Stimulated activated CD8-positive, alpha-beta memory T cell treated with anti-CD3 and anti-CD28 coated beads, Interleukin-4, amount 100 ng/mL, for 48 hours (primary cell): ENCODE measurements at places on chromosomes 1 and 21.

GRCh38 chr1:3056641-3057040, 12.4 kb upstream of the PRDM16 start:
- no peak for DNase-seq

- no peak for DNase-seq
Measured at GRCh38 chr1:4880626-4881025, 226.2 kb downstream of the AJAP1 start.

GRCh38 chr1:192929597-192929996, 120.8 kb downstream of the RGS2 start:
- DNase-seq = no peak

DNA sequence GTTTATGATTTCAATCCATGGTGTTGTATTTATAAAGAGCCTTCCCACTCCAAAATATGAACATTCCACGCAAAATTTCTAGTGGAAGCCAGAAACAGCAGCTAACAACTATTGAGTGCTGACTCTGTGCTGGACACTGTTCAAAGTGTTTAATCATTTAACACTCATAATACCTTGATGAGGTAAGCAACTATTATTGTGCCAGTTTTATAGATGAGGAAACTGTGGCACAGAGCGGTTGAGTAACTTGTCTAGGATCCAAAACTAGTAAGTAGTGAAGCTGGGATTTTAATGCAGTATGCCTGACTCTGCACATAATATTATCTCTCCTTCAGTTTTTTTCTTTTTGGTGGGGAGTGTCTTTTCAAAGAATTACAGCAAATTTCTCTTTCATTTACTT, 228.3 kb downstream of the SLC35F3 start:
- DNase-seq = no peak

DNA sequence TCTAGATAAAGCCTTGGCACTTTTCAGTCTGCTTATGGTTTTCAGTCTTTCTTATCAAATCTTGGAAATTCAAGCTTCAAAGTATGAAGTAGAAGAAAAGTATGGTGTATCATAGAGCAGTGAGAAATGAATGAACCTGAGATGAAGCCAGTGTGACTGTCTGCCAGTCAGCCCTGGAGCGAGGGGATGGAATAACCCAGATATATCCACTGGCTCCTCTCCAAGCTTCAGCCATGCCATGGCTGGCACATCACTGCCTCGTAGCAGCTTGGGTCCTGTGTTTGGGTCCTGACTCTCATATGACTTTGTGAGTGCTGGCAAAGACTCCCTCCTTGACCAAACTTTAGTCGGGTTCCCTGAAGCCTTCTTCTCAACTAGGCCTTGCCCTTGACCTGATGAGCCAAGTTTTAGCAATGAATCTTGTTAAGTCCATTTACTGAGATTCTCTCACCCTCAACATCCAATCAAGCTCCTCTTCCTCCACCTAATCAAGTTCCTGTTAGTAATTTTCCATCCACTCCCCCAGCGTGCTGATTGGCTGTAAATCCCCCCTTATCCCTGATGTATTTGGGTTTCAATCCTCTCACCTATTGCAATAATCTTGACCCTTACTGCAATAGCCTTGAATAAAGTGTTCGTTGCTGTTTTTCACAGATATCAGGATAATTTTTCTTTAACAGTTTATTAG, 62.5 kb upstream of the PRDX6 start:
- DNase-seq = no peak

DNA sequence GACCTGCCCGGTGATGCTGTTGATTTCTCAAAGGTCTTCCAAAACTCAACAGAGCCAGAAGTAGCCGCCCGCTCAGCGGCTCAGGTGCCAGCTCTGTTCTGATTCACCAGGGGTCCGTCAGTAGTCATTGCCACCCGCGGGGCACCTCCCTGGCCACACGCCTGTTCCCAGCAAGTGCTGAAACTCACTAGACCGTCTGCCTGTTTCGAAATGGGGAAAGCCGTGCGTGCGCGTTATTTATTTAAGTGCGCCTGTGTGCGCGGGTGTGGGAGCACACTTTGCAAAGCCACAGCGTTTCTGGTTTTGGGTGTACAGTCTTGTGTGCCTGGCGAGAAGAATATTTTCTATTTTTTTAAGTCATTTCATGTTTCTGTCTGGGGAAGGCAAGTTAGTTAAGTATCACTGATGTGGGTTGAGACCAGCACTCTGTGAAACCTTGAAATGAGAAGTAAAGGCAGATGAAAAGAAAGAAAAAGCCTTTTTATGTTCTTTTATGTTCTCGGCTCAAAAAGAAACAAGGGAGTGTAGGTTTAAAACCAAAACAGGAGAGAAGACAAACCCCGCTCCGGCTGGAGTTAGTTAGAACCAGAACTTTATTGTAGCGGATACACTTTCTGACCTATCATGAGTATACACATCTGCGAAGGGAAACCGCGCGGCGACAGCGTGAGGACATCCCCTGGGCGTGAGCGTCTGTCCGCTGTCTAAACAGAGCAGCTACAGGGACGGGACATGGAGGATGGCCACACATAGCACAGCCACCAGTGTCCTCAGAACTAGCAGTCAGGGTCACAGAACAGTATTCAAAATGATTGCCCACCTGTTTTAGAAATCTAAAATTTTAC, 77.1 kb downstream of the PIK3CD start:
- DNase-seq = peak; percentile 84

- DNase-seq = no peak
Measured at GRCh38 chr1:52502789-52503188, 50.1 kb downstream of the TUT4 start.

DNA sequence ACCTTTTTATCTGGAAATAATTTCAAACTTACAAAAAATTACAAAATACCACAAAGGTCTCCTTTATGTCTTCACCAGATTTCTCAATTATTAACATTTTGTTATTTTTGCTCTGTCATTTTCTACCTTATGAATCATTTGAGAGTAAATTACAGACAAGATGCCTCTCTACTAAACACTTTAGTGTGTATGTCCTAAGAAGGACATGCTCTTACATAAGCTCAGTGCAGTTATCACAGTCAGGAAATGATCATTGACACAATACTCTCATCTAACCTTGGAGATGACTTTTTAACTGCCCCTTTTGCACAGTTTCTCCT, 378.9 kb upstream of the RUNX1 start:
- no peak for DNase-seq

DNA sequence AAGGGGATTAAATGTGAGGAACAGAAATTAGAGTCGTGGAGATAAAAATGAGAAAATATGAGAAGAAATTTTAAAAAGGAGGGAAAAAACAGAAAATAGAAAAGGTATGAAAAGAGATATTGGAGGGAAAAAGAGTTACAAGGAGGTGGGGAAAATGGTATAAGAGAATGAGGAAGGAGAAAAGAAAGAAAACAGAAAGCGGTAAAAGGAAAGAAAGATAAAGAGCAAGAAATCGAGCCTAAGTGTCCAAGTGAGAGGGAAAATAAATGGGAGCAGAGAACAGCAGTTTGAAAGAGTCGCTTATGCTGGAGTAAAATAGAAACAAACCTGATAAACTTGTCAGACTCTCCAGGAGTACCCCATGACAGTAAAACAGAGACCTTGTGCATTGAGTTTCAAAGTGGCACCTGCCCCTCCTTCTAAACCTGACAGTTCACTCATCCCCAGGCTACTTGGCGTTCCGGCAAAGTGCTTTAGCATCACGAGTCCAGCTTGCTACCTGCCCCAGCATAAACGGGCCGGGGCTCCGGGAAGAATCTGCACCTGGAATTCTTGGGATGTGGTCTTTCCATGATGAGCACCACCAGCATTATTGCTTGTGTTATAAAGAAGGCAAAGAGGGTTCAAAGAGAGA, 585 bp downstream of the NEGR1 start:
- peak; percentile 23 for DNase-seq

DNA sequence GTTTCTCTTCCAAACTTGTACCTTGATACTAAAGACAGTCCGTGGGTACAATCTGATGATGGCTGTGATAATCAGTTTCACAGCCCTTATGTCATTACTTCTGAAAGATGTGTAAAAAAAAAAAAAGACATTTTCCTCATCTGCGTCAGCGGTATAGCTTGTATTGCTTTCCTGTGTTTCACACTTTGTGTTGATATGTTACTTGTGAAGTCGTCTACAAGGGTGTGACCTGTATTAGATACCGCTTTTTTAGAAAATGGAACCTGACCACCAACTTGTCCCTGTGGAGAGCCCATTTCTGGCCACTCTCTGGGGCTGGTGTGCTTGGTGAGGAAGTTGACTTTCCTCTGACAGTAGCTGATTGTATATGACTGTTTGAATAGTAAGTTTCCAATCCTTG, 50.5 kb downstream of the PEX14 start:
- DNase-seq = no peak
